ENCODE measurements at places on chromosomes 6 and 20. TPM values are rescaled to one million over a fixed set of nuclear protein-coding genes. Genes with fewer than 3 reads are reported as not detected.

- no peak overlapping the region for H3K27ac ChIP-seq
- H3K4me3 ChIP-seq, result no peak overlapping the region
- no peak for DNase-seq
- no peaks in the 10 kb centered on the region for H3K27me3 ChIP-seq
- no peaks in the 10 kb centered on the region for H3K36me3 ChIP-seq
These were observed 52.6 kb upstream of the NAA20 start for GRCh38 chr20:19964289-19965265.

GRCh38 chr6:104705095-104705707 is 154.5 kb downstream of the HACE1 start:
- no peaks in the 10 kb centered on the region for H3K36me3 ChIP-seq
- no peaks in the 10 kb centered on the region for H3K4me1 ChIP-seq
- H3K4me3 ChIP-seq, result no peak overlapping the region
- DNase-seq, result no peak
- no peaks in the 10 kb centered on the region for H3K27me3 ChIP-seq

DNA sequence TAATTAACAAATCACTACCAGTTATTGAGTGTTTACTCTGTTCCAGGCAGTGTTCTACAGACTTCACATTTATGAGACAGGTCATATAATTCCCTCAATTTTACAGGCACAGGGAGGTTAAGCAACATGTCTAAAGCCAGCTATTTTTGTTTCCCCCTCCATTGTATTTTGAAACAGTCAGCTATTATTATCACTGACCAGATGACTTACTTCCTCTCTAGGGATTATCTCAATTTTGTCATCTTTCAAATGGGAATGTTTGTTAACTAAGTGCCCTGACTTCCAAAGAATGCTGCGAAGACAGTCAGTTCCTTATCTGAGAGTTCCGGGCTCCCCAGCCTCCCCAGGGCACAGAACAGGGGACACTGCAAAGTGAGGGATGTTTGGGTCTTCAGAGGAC is 5.6 kb upstream of the CNPY3 start:
- no peak for DNase-seq
- no peaks in the 10 kb centered on the region for H3K27me3 ChIP-seq
- H3K27ac ChIP-seq, result no peak overlapping the region
- no peaks in the 10 kb centered on the region for H3K36me3 ChIP-seq
- peaks cover 15% of the 10 kb centered on the region for H3K4me1 ChIP-seq
- H3K4me3 ChIP-seq, result no peak overlapping the region

DNA sequence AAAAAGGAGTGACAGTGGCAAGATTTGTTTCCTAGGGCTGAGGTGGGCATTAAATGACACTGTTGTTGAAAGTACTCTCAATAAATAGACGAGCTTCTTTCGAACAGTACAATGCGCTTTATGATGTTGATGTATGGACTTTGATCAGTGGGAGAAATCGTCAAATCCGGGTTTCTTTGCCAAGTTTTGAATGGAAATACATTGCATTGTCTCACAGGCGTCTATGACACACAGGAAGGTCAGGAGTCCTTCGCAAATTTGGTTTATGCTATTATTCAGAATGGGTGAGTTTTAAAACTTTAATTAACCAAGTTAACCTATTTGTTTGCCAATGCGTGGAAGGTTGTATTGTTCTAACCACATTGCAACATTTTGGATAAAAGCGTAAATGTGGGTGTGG is 547.3 kb upstream of the SLC35B3 start:
- no peaks in the 10 kb centered on the region for H3K36me3 ChIP-seq
- no peaks in the 10 kb centered on the region for H3K4me1 ChIP-seq
- no peak overlapping the region for H3K27ac ChIP-seq
- H3K27me3 ChIP-seq, result no peaks in the 10 kb centered on the region
- H3K4me3 ChIP-seq, result no peak overlapping the region

- DNase-seq, result no peak
- no peaks in the 10 kb centered on the region for H3K27me3 ChIP-seq
These were observed 44.5 kb upstream of the DSE start for GRCh38 chr6:116326181-116326671.

DNA sequence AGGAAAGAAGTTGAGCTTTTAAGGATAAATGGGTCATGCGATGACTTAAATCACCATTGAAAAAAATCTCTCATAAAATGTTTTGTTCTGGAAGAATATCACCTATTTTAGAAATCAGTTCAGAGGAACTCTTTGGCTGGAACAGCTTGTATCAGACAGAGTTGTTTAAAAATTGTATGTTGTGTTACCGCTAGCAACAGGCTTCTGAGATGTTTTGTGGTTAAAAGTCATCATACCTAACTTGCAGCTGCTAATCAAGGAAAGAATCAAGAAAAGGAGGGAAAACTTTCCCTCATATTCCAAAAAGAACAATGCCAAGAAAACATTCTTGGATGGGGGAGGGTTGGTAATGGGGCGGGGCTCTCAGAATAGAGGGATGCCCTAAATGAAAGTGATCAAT is 220.7 kb upstream of the CITED2 start:
- H3K36me3 ChIP-seq, result no peaks in the 10 kb centered on the region
- H3K4me3 ChIP-seq, result no peak overlapping the region
- peaks cover 8% of the 10 kb centered on the region for H3K4me1 ChIP-seq
- H3K27me3 ChIP-seq, result no peaks in the 10 kb centered on the region
- H3K27ac ChIP-seq, result no peak overlapping the region

ZSWIM3 gene
- 8.2 TPM for total RNA-seq

SLC35D3 gene
- total RNA-seq, result 1.5 TPM

OOEP gene
- not detected for total RNA-seq

DPPA5 gene
- 7.0 TPM for total RNA-seq

NHSL1 gene
- 24.5 TPM for total RNA-seq

SPTLC3 gene
- total RNA-seq, result not detected

All from GM23338 (cell line).